Esophagus squamous epithelium (tissue), 5 donors: ENCODE measurements at places on chromosomes 4 and X. TPM values are rescaled to one million over a fixed set of nuclear protein-coding genes. Genes with fewer than 3 reads are reported as not detected.

BLTP1 gene
- 43.2 TPM for total RNA-seq

TEX13C gene
- total RNA-seq, result not detected

GRCh38 chr4:24613502-24613901 is 29.1 kb upstream of the DHX15 start:
- H3K4me1 ChIP-seq, result no peaks in the 10 kb centered on the region
- H3K27me3 ChIP-seq, result no peaks in the 10 kb centered on the region
- no peak for DNase-seq
- H3K36me3 ChIP-seq, result no peaks in the 10 kb centered on the region
- H3K4me3 ChIP-seq, result no peak overlapping the region
- H3K27ac ChIP-seq, result no peak overlapping the region

GRCh38 chr4:7156328-7156727 is 36.0 kb upstream of the SORCS2 start:
- no peaks in the 10 kb centered on the region for H3K27me3 ChIP-seq
- H3K36me3 ChIP-seq, result no peaks in the 10 kb centered on the region
- no peak for DNase-seq
- H3K4me3 ChIP-seq, result no peak overlapping the region
- peak overlapping the region; percentile 55 for H3K27ac ChIP-seq

GRCh38 chr4:177451108-177451500 is 8.9 kb upstream of the AGA start:
- H3K4me3 ChIP-seq, result no peak overlapping the region
- H3K27me3 ChIP-seq, result no peaks in the 10 kb centered on the region
- H3K36me3 ChIP-seq, result no peaks in the 10 kb centered on the region

RUFY3 gene
- 63.9 TPM for total RNA-seq

DNA sequence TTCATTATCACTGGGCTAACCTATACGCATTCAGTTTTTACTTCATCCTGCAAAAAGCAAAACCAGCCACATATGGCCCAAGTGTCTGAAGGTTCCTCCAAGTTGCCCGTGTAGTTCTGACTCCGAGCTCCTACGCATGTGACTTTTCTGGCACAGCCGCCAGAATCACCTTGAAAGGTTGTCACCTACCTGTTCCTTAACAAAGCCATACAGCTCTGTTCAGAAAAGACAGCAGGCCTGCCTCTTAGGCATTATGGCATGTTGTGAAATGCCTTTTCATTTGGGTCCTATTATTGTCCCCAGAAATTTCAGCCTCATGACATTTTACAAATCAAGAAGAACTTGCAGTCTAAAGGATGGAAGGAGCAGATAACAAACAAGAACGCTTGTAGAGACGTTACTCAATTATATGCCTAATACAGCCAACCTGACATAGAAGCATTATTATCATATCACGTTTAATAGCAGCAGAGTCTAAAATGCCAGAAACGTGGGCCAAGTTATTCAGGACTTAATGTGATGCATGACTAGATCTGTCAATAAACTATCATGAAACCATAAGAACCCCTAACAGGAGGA is 118.5 kb downstream of the RBM47 start:
- no peaks in the 10 kb centered on the region for H3K27me3 ChIP-seq
- peaks cover 59% of the 10 kb centered on the region for H3K4me1 ChIP-seq
- H3K36me3 ChIP-seq, result no peaks in the 10 kb centered on the region
- no peak overlapping the region for H3K4me3 ChIP-seq

GRCh38 chr4:142416711-142417275 is 429.3 kb downstream of the INPP4B start:
- H3K27me3 ChIP-seq, result no peaks in the 10 kb centered on the region
- no peak overlapping the region for H3K4me3 ChIP-seq
- H3K27ac ChIP-seq, result no peak overlapping the region
- H3K36me3 ChIP-seq, result no peaks in the 10 kb centered on the region
- H3K4me1 ChIP-seq, result no peaks in the 10 kb centered on the region

OCRL gene
- 13.4 TPM for total RNA-seq

TRIM2 gene
- 11.5 TPM for total RNA-seq

NEUROG2 gene
- not detected for total RNA-seq

- no peaks in the 10 kb centered on the region for H3K36me3 ChIP-seq
- DNase-seq, result no peak
- no peaks in the 10 kb centered on the region for H3K27me3 ChIP-seq
Observed at GRCh38 chr4:48752246-48752645, 27.8 kb downstream of the FRYL start.

GRCh38 chrX:75522565-75523431 is at the start of gene ZDHHC15:
TSS of gene ZDHHC15 (minus strand) at chrX:75523037. CDS start at chrX:75523024, 13 bp downstream.
- peak within 1 kb of the TSS; percentile 64 for H3K4me3 ChIP-seq
- peak within 1 kb of the TSS; percentile 70 for H3K27ac ChIP-seq
- H3K4me1 ChIP-seq, result no peaks in the 10 kb centered on the region
- no peaks in the 10 kb centered on the region for H3K27me3 ChIP-seq
- no peak for DNase-seq
- H3K36me3 ChIP-seq, result no peaks in the 10 kb centered on the region
